ENCODE measurements at places on chromosomes 4 and X.

DNA sequence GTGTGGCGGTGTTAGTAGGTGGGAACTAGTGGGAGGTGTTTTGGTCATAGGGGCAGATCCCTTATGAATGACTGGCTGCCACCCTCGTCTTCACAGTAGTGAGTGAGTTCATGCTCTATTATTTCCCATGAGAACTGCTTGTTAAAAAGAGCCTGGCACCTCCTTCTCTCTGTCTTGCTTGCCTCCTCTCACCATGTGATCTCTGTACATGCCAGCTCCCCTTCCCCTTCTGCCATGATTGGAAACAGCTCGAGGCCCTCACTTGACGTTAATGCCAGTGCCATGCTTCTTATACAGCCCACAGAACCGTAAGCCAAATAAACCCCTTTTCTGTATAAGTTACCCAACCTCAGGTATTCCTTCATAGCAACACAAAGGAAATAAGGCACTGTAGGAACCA is 21.7 kb downstream of the PNMA6F start:
- DNase-seq = no peak

DNA sequence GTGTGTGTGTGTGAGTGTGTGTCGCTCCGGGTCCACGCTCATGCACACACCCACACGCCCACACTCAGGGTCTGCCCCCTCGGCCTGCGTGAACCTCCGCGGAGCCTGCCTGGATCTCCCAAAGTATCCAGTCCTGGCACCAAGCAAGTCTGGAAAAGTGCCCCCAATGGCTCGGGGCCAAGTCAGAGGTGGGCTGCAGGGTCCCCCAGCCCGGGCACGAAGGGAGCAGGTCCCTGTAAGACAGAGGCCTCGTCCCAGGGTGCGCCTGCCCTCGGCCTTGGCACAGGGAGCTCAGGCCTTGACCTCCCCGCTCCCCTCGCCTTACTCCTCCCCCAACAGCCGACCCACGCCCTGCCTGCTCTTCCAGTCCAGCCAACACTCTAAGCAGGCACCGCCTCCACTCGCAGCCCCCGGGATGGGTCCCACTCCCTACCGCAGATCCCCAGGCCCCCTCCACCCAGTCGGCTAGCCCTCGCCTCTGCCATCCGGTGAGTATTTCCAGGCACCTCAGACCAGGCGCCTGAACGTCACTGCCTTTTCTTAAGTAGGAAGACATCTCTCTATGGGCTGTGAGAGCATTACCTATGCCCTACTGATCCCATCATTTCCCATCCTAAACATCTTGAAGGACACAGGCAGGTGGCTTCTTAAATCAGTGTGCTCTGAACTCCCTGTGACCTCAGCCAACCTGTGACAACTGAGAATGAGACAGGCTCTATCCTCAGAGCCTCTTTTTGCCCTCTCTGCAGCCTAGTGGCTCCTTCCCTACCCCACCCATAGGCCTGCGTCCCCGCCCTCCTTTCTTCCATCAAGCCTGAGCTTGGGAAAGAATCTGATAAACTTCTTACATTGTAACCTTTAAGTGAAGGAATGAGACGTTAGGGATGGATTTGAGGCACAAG is 704 bp downstream of the FAM114A1 start:
- DNase-seq = no peak

- DNase-seq = no peak
Measured at GRCh38 chr4:6009452-6009851, 8.8 kb downstream of the C4orf50 start.

GRCh38 chr4:158202481-158202880 is 7.8 kb upstream of the TMEM144 start:
- DNase-seq = no peak

DNA sequence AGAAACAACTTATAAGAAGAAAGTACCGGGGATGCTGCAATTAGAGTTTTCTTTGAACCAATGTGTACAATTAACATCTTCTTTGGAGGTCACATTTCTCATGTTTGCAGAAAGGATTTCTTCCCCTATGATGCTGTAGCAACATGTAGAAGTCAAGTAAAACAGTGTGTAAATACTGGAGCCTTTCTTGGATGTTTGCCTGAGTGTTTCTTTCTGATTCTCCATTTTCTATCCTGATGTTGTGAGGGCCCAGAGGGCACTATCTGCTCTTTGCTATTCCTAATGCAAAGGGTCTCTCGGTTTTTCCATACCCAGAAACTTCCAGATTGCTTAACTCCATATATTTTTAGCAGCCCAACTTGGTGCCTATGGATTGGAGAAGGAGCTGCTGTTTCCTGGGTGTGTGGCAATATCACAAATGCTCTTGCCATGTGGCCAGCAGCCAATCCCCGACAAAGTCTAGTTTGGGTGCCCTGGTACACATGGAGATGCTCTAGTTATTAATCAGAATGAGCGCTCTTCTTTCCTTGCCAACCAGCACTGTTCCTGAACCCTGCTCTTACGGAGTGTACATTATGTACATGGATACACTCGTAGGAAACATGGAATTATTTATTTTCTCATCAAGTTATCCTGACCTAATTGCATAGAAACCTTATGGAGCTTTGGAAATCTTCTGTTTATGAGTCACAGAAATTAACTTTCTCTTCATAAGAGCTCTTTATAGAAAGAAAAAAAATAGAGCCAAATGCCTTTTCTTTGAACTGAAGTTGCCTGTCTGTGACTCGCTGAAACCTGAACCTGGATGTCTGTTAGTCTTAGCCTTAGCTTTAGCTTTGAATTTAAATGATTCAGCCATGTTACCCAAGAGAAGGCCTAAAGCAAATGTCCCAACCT is 67.0 kb upstream of the GPC4 start:
- no peak for DNase-seq

DNA sequence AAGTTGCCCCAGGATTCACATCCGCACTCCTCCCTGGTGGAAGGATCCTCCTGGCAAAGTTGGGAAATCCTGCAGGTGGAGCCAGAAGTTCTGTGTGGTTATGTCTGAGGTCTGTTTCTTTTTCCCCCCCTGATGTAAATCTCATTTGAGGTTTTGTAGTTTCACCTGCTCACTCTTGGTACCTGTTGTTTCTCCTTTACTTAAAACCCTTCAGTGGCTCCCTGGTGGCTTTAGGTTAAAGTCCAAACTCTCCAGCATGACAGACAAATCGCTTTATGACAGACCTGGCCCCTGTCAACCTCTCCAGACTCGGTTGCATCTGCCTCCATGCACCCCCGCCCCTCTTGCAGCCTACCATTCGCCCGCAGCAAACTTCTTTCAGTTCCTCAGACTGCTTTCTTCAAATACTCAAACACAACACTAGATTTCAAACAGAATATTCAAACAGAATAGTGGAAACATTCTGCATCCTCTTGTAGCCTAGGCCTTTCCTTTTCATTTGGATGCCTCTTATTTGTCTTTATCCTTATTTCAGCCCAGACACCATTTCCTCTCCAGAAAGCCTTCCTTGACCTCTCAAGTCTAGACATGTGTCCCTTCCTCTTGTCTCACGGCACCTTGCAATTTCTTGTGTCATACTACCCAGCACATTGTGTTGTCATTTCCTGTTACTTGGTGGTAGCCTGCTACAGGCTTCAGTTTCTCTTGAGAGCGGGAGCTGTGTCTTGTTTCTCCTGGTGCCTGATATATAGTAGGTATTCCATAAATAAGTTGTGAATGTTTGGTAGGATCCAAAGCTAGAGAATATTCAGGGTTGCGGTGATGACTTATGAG is 24.8 kb downstream of the IL13RA1 start:
- peak; percentile 2 for DNase-seq

- no peak for DNase-seq
Measured at GRCh38 chr4:958314-958665, 15.1 kb downstream of the DGKQ start.

DNA sequence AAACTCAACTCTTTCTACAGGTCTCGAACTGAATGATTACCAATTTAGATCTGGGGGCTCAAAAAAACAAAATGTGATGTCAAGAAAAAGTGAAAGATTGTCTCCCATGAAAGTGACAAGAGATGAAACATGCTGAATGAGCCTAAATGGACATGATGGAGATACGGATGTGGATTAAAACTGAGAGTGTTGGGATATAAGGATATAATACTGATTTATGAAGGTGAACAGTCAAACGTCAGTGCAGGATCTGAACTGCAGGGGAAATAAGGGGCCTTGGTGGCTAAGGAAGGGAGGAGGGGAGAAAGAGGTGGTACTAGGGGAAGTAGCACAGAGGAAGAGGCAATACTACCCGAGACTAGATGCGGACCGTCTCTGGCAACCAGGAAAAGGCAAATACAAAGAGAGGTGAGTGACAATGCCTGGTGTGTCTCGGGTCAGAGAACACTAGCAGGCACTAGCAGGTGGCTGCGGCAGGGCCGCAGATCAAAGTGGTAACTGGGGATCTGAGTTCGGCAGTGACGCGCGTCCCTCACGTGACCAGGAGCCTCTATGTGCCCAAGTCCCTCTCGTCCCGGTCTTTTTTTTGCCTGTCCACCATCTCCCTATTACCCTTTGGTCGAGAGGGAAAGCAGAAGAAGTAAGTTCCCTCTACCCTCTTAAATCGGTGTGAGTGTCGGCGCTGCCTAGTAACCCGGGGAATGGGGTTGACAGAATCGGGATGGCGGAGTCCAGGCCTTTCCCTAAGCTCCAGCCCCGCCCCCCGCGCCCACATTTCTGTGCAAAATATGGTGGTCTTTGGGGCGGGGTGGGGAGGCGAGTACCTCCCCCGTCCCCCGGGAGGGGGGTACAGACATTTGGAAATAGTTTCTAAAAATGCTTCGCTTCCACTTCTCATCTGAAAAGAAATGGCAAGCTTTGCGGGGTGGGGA is at the start of gene TCEAL1:
TSS of gene TCEAL1 (plus strand) at position 590 of the 932 bp plus-strand sequence. CDS start 942 bp downstream, outside the sequence.
- DNase-seq = peak; percentile 46

GRCh38 chr4:105503484-105503883 is 29.6 kb upstream of the PPA2 start:
- no peak for DNase-seq

- no peak for DNase-seq
Measured at GRCh38 chr4:103721251-103721650, 1.5 kb upstream of the TACR3 start.

- DNase-seq = no peak
Measured at GRCh38 chr4:1478766-1479355, 72.6 kb upstream of the NKX1-1 start.

DNA sequence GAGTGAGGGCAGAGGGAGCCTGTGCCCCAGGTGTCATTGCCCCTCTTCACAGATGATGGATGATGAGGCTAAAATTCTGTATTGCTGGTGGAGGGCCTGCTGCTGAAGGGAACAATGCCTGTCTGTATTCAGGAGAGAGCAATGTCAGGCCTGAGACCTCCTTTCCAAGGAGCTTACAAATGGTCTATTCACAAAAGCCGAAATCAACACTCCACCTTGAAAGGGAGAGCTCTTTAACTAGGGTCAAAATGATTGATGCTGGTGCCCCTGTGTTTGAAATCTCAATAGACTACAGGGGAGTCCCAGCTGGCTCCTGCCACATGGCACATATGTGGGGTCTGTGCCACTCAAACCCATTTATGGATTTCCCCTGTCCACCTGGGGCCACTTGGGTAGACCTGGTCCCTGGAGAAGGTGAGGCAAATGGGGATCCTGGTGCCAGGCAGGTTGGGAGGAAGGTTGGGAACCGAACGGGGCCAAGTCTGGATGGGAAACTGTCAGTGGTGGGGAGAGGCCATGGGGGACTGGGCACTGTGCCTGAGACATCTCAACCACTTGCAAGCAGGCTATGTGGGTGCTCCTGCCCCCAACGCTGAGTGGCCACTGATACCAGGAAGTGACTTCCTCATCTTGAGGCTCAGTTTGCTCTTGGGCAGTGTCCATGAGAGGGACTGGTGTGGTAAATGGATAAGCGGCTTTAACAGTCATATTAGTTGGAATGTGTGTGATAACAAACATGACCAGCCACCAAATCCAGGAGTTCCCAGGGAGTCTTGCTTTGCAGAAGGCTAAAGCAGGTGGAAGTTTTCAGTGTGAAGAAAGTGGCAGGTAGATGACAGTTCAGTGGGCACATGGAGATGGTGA is 223.8 kb upstream of the PSAPL1 start:
- DNase-seq = no peak

DNA sequence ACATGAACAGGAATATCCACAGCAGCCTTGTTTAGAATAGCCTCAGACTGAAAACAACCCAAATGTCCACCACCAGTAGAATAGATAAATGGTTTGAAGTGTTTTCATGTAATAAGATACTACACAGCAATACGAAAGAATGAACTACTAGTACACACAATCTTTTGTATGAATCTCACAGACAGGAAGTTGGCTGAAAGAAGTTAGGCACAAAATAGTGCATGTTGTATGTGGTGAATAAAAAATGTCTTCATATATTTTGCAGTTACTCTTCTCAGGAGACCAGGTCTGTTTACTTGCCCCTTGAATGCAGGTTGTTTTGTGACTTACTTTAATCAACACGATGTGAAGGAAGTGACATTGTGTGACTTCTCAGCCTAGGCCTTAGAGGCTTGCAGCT is 75.9 kb upstream of the LEF1 start:
- no peak for DNase-seq

DNA sequence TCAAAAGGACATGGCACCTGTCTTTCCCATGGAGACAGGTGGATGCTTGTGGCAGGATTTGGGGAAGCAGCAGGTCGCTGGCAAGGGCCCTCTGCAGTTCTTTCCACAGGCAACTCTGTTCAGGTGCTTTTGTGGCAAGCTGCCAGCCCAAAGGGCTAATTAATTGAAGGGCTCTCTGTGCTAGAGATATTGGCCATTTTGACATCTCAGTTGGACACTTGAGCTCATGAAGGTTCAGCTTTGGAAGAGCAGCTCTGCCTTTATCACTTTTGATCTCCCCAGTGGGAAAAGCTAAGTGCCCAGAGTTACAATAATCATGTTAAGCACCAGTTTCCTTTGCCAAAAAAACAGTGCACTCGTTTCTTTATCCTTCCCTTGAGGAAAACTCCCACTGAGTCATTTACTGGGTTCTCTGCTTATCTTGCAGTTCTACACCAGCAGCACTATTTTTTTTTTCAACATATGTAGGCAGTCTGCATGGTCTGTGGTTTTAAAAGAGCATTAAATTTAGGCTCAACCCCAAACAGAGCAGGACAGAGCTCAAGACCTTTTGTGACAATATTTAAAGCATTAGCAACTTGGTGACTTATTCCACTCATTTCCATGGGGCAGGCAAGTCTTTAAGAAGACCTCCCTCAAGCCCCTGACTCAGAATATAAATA is 336.4 kb upstream of the RASGEF1B start:
- no peak for DNase-seq

GRCh38 chrX:107739541-107739940 is 36.0 kb downstream of the TSC22D3 start:
- no peak for DNase-seq

GRCh38 chr4:88008743-88009171 is 1.3 kb downstream of the PKD2 start:
- no peak for DNase-seq

DNA sequence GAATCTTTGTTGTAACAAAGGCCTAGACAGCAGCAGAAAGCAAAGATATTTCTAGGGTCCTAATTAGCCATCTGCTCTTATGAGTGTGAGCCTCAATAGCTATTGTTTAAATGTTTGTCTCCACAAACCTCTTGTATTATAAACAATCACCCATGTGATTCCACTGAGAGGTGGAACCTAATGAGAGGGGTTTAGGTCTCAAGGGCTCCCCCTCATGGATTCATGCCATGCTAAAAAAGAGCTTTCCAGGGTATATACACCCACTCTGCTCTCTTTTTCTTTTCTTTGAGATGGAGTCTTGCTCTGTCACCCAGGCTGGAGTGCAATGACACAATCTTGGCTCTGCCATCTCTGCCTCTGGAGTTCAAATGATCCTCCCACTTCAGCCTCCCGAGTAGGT is 42.1 kb downstream of the TRIM61 start:
- DNase-seq = no peak

- no peak for DNase-seq
Measured at GRCh38 chrX:115311139-115311538, 21.6 kb downstream of the LUZP4 start.

All from CD4-positive, alpha-beta T cell treated with Interleukin-4 for 1 hour (primary cell).